ENCODE measurements at places on chromosomes 11 and 22.

GRCh38 chr22:29623059-29623458, 19.6 kb downstream of the NF2 start:
- no peak for DNase-seq

- DNase-seq, result no peak
Measured at GRCh38 chr11:69130654-69131053, 25.1 kb upstream of the SMIM38 start.

GRCh38 chr11:10770626-10771254, 19.7 kb downstream of the CTR9 start:
- DNase-seq, result peak; percentile 33

DNA sequence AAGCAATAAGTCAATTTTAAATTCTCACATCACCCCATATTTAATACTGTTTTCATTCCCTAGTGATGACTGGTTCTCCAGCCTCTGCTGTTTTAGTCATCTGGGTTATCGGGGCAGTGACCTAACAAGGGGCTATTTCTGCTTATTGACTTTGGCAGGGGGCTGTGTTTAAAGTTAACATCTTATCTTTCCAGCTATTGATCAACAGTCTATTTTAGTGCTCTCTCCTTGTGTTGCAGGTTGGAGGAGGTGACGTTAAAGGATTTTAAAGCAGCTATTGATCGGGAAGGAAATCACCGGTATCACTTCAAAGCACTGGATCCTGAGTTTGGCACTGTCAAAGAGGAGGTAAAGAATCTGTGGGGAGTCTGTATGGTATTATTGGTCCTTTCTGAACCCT, 7.7 kb upstream of the DLAT start:
- DNase-seq, result no peak

DNA sequence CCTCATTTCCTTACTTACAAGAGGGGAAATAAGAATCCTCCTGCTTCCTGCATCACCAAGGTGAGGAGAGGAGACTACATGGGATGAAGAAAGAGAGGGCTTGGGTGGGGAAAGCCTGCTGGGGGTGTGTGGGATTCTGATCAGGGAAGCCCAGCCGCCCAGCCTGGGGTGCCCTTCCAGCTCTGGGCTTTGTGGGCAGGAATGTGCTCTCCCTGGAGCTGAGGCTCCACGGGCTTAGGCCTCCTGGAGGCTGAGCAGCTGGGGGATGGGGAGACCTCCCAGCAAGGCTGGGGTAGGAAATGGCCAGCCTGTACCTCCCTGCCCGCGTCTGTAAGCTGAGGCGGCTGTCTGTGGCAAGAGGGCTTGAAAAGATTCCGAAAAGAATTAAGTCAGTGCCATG, 206.1 kb downstream of the GRIK4 start:
- DNase-seq, result no peak

DNA sequence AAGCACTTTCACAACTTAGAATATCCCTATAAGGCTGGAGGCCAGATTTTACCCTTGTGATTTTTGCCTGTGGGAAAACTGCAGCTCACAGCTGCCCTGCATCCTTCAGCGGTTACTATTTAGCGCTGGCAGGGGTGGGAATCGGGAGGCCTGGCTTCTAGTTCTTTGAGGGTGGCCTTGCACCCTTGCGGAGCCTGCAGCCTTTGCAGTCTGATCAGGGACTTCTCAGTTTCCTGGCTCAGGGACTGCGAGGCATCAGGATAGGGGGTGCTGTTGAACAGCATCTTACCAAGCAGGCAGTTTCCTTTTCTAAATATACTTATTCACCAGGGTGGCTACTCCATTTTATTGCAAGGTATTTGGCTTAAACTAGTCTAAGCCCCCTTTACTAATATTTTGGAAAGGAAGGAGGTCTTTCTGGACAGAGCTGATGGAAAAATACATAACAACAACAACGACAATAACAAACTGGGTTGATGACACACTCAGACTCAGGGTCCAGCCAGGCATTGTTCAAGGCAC, 2.9 kb upstream of the APOA1 start:
- DNase-seq, result no peak

DNA sequence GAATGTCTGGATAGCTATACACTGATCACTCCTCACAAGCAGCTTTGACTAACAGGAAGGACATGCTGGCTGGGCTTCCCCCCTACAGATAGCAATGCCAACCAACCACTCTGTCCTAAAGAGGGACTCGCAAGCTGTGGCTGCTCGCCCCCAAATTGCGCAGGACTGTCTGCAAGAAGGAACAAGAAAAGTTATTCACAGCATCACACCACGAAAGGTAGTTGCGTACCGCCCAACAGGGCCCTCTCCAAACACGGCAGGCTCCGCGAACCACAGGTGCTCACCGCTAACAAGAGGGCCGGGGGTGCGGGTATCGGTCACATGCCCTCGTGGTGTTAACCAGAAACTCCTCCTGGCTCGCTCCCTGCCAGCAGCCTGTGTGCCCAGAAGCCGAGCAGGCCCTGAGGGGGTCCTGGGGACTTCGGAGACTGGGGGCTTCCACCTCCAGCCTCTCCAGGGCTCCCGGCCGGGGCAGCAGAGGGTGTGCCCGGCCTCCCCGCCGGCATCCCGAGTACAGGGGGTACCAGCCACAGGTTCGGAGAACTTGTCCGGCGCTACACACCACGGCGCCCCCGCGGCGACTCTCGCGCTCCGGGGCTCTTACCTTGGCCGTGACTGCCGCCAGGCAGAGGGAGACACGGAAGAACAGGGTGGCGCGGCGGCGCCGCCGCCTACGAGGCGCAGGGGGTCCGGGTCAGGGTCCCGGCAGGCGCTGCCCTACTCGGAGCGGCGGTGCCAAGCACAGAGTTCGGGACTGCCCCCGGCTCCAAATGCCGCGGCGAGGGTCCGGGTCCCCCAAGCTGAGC, 682 bp downstream of the LARGE1 start:
- no peak for DNase-seq

DNA sequence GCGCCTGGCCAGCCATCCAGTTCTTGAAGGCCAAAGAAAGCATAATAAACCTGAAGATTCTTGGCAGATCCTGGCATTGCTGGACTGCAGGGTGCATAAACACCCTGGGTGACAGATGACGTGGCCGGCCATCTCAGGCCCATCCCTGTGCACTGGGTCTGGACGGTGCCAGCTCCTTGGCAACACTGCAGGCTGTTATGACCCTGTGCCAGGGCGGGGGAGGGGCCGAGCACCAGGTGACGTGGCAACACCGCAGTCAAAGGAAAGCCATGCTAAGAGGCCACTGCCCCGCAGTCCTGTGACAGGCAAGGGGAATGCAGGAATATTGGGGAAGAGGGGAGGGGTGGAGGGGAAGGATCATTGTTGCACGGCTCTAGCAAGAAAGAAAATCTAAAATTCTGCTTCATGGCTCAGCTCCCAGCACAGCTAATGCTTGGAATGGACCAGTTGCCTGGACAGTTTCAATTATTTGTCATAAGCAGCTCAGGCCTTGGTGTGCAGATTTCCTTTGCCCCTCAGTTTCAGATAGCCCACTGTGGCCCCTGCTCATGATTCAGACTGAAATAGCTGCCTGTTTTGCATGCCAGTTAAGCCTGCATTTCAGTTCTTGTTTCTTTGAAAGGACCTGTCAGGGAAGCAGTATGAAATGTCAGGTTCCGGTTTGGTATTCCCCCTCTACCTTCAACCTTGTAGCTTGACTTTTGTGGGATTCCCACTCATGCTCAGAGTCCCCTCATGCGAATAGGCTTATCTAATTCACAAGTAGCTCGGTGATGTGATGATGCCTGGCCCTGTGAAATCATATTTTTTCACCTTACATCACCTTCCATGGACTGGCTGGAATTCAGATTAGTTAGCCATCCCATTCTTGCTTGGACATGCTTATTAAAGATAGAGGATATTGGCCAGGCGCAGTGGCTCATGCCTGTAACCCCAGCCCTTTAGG, 29.7 kb upstream of the DDX6 start:
- peak; percentile 48 for DNase-seq

GRCh38 chr11:42625757-42626665, 685.8 kb upstream of the API5 start:
- DNase-seq, result no peak

DNA sequence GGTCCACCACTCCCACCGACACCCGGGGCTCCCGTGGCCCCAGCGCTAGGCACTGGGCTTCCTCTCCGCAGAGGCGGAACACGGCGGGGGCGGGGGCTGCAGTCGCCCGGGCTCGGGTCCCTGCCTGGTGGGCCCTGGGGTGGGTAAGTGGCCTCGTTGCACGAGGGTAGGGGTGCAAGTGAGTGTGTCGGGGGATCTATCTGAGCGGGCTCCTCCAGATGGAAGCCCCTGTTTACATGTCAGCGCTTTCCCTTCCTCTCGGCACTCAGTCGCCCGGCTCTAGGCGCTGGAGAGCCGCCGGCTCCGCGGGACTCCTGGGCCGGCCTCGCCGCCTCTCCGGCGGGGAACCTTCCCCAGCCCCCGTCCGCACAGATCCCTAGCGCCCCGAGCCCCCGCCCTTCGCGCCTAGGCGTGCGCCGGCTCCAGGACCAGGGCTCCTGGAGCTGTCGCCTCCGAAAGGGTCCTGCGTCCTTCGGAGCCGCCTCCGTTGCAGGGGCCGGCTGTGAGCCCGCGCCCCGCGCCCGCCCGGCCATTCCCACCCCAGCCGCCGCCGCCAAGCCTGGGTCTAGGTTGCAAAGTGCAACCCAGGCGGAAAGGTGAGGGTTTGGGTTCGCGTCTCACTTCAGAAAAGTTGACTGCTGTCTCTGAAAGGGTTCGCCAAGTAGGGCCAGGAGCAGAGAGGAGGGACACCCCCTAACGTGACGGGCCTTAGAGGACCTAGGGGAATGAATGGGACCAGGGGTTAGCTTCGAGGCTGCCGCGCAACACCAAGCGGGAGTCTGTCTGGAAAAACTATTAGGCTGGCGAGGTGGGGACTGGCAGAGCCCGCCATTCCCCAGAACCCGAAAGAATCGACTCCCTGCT, 978 bp downstream of the FLI1 start:
- DNase-seq, result no peak

DNA sequence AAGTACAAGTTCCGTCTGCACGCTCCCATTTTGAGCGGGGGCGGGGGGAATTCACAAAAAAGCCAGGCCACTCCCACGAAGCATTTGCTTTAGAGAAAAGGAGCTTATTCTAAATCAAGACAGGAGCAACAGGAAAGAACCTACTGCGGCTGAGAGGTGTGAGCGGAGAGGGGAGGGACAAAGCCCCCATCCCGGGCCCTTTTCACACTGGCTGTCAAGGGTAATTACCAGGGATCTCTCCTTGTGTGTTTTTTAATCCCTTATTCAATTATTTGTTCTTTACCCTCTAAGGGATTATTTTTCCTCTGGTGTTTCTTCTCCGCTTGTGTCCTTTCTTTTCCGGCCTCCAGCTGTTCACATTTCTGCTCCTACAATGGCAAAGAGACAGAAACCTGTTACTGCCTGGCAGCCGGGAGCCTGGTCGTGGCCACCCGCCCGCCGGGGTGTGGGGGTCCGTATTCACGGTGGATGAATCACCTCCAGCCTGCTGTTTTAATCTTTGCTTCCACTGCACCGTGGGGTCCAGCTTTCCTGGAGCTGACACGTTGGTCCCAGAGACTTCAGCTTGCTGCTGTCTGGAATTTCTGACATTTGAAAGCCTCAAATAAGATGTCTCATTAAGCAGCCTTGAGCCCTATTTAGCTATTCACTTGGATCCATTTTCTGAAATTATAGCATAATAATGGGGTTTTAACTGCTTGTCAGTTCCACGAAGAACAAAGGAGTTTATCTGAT, 61.4 kb upstream of the FADD start:
- peak; percentile 40 for DNase-seq

DNA sequence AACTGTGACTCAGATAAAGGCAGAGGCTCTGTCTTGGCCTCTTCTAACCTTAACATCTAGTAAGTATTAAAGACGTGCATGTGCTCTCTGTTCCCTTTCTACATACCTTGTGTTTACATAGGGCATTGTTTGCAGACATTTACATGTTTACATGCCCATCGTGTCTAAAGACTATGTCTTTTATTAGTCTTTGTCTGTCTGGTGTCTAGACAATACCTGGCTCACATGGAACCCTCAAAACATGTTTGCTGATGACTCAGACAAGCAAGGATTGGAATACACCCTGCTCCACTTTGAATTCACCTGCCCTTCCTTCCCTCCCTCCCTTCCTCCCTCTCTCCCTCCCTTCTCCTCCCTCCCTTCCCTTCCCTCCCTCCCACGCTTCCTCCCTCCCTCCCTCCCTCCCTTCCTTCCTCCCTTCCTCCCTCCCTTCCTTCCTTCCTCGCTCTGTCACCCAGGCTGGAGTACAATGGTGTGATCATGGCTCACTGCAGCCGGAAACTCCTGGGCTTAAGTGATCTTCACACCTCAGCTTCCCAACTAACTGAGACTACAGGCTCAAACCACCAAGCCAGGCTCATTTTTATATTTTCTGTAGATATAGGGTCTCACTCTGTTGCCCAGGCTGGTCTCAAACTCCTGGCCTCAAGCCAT, 23.7 kb upstream of the SORL1-AS1 start:
- no peak for DNase-seq

Data from inflammatory macrophage treated with lipopolysaccharide for 1 hour (primary cell).